ENCODE measurements at places on chromosomes 11 and 22. TPM values are rescaled to one million over a fixed set of nuclear protein-coding genes. Genes with fewer than 3 reads are reported as not detected.

OR8D1 gene
- total RNA-seq, result not detected

FKBP2 gene
- total RNA-seq, result 65.9 TPM

PTGDR2 gene
- total RNA-seq, result 0.63 TPM

SF3B2 gene
- total RNA-seq, result 149 TPM

HIPK3 gene
- total RNA-seq, result 228 TPM

KIF18A gene
- total RNA-seq, result 0.22 TPM

TBX1 gene
- 3.5 TPM for total RNA-seq

TIGD3 gene
- total RNA-seq, result 0.59 TPM

DNA sequence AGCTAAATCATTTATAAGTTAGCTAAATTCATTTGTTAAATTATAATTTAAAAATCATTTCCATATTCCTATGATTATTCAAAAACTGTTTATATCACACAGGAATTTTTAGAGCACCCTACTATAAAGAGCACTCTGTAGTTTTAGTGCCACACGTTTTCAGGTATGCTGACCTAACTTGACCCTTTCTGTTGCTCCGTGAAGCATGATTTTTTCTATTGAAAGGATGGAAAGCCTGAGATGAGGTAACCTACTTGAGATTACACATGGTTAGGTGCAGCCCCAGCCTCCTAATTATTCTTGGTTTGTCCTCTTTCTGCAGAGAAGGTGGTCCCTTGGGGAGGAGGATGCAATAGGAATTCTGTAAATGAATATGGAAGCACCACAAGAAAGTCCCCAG is 72.6 kb downstream of the PPFIBP2 start:
- DNase-seq, result no peak

DNA sequence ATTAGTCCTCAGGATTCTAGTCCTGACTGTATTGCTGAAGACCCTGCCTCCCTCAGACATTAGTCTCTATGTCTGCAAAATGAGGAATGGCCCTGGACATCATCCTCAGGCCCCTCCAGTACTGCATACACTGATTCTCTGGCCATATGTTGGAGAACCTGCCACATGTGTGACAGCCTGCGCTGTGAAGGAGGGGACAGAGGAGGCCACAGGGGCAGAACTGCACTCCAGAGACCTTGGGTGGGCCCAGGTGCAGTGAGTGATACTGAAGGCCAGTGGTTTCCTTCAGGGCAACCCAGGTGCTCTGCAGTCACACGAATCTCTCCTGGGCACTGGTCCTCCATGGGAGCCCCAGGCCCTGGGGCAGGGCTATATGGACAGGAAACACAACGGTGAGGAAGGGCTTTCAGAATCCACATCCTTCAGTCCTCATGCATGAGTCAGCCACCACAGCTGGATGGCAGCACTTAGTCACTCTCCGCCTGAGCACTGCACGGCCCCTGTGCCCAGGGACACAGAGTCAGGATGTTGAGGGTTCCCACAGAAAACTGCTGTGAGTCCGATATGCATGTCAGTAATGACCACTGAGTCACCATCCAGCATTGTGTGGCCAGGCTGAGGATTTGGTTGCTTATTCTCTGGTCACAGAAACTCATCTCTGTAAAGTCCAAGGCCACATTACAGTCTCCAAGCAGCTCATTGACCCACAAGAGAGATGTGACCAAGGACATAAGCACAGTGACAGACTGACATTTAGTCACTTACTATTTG is 39.7 kb downstream of the ME3 start:
- DNase-seq, result no peak

GRCh38 chr22:34414467-34415440 is 494.5 kb upstream of the LARGE1 start:
- no peak for DNase-seq

- DNase-seq, result no peak
These were observed 258.4 kb downstream of the GRM5 start for GRCh38 chr11:88807349-88807748.

- no peak for DNase-seq
These were observed 144.9 kb downstream of the MAML2 start for GRCh38 chr11:96197801-96198701.

DNA sequence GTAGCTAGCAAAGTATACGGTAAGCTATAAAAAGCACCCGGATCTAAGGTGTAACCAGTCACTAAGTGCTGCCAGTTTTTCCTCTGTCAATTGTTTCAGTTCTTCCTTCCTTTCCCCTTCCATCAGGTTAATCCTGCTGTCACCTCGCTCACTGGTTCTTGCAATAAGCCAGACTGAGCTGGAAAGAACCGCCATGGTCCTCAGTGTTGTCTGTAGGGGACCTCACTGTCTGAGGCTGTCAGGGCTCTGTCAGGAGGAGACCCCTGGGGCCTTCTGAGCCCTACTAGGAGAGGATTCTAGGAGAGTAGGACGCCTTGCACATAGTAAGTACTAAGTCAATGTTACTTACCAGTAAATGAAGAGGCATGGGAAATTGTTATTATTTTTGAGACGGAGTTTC is 1.4 kb upstream of the TBC1D22A start:
- no peak for DNase-seq

GRCh38 chr11:88179141-88179540 is 3.9 kb upstream of the RAB38 start:
- no peak for DNase-seq

- DNase-seq, result no peak
These were observed 50.8 kb downstream of the HIPK3 start for GRCh38 chr11:33307984-33308383.

- DNase-seq, result no peak
These were observed 5.5 kb downstream of the TMEM218 start for GRCh38 chr11:125105926-125106325.

DNA sequence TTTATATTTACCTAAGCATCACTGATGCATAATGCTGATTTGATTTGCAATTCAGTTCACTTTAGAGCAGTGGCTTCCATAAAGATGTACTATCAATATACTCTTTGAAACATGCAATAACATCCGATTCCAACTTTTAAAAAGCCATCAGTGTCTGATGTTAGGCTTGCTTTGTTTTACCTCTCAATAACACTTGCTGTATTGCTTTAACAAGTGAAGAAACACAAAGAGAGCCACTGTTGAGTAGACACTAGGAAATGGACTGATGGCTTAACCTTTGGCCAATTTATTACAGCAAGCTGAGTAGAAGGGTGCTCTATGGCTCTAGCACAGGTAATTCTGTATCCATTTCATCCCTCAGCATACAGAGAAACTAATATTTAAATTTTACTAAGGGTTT is 122.1 kb downstream of the FCHSD2 start:
- DNase-seq, result no peak

DNA sequence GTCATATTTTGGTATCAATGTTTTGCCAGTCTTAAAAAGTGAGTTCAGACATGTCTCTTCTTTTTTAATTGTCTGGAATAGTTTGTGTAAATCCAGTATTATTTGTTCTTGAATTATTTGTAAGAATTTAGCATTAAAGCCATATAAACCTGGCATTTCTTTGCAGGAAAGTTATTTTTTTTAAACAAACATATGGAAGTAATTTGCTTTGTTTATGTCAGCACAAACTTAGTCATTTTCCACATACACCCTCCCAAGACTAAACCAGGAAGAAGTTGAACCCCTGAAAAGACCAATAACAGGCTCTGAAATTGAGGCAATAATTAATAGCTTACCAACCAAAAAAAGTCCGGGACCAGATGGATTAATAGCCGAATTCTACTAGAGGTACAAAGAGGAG is 9.1 kb upstream of the CCDC81 start:
- DNase-seq, result no peak

DNA sequence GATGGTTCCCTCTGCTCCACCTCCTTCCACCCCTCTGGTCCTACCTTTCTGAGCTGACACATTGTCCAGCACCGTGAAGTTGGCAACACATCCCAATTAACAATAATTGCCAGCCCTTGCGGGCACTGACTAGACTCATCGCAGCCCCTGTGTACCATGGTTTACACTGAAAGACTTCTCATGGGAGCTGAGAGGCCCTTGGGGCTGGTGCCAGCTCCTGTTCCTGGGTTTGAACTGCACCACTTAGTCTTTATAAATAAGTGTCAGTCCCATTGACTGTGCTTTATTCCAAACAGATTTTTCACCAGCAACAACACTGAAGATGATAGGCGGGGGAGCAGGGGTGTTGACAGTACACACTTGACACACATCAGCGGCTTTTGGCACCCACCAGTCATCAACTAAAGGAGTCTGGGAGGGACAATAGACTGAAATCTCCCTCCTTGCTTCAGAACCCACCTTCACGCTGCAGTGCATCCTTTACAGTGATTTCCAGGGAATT is 447.3 kb downstream of the NTM start:
- no peak for DNase-seq

DNA sequence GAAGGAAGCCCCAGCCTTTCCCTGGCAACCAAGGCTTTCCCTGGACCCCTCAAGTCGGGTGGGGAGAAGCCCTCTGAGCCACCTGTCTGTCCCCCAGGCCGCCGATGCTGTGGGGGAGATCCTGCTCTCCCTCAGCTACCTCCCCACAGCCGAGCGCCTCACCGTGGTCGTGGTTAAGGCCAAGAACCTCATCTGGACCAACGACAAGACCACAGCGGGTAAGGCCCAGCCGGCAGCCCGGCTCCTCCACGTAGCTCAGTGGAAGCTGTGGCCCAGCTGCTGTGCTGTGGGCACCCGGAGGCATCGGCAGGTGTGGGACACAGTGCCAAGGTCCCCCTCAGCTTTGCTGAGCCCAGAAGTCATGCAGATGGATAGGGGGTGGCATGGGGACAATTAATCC is 12.2 kb upstream of the RHOD start:
- DNase-seq, result no peak
